ENCODE measurements at places on chromosomes 2 and 18.

GRCh38 chr2:186648130-186648529, 45.7 kb upstream of the FAM171B start:
- no peak for DNase-seq

- DNase-seq, result no peak
These were observed 103.8 kb downstream of the WDPCP start for GRCh38 chr2:63484481-63484880.

GRCh38 chr2:28155086-28155485, 237.6 kb upstream of the FOSL2 start:
- no peak for DNase-seq

DNA sequence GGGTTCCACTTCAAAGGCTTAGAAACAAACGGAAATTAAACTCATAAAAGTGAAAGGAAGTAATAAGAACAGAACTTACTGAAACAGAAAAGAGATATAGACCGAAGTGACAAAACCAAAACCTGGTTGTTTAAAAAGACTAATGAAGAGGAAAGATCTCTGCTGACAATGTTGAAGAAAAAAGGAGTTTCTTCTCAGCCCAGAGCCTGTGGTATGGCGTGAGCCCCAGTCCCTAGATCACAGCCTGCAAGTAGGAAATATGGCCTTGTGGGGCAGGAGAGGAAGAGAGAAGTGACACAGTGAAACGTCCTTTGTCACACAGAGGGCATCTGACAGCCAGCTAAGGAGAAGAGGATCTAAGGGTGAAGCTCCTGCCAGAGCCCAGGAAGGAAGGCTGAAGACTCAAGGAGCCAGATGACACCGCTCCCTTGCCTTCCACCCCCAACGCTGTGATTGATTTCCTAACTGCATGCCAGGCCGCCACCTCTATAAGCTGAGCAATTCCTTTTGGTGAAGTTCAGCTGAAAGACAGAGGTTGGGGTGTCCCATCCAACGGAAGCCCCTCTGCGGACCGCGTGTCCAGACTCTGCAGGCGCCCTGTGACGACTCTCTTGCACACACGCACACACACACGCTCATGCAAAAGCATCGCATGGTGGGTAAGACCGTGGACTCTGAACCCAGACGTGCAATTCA, 141.1 kb downstream of the HDAC4 start:
- DNase-seq, result no peak

DNA sequence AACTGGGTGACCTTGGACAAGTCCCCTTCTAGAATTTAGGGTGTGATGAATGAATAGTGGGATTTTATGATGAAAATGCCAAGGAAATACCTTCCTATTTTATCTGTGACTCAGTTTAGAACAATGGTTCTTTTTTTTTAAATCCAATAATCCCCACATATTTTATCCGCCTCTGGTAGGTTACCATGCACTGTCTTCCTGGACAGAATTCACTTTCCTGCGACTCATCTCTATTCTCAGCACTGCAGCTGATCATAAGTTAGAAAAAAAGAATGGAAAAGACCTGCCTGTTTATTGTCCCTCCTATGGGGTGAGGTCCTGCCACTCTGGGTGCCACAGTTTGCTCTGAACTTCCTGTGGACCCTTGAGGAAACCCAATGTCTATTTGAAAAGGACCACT, 73.1 kb downstream of the IRS1 start:
- no peak for DNase-seq

DNA sequence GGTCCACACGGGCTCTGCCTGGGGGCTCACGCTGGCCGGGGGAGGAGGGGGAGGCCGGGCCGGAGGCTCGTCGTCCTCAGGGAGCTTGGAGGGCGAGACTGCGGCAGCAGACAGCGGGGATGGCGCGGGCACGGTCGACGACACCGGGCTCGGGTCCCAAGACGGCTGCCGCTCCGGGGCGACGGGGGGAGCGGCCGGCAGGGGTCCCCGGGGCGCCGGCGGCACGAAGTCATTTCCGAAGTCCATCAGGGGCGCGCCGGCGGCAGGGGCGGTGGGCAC, 491 bp downstream of the RTN4 start:
- no peak for DNase-seq

DNA sequence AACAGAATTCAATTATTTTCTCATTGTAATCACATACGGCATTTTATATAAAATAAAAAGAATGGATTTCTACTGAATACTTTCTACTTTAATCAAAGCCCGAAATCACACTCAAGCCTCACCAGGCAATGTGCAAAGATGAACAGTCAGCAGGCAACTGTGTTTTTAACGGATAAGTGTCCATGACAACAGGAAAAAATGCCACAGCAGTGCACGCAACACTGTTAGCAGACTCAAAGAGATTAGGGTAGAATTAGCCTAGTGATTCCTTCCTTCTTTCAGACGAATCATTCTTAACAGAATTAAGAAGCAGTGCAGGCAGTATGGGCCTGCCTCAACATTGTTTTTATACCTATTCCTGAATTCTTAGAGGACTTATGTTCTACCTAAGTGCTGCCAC, 135.6 kb downstream of the CDH2 start:
- no peak for DNase-seq

- no peak for DNase-seq
These were observed 20.1 kb downstream of the TMEM17 start for GRCh38 chr2:62485761-62486438.

- DNase-seq, result no peak
These were observed 314.2 kb upstream of the MYT1L start for GRCh38 chr2:2645162-2645855.

DNA sequence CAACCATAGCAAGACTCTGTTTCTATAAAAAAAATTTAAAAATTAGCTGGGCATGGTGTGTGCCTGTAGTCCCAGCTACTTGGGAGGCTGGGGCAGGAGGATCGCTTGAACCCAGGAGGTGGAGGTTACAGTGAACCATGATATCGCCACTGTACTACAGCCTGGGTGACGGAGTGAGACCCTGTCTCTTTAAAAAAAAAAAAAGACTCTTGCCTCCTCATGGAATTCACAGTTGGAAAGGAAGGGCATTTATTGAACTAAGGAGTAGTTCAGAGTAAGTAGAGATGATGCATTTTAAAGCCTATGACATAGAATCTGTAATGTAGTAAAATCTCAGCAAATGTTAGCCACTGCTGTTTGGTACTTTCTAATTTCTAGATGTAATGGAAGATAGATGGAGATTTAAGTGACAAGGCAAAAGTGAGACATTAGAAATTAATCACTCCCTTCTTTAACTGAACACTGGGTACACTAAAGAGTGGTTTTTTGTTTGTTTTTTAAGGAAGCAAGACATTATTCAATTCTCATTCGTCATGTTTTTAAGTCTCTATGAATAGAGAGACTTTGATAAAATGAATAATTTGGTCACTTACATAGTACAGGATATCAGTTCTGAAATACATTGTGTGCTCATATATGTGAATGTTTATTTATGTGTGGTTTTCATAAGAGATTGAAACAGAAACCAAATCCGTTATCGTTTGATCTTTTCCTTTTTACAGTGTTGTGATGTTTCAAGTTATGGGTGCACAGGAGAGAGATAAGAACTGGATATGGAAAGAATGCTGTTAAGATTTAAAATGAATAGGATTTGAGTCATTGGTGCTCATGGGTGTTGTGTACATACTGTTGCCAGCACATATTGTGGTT, 186.1 kb upstream of the STON1 start:
- DNase-seq, result no peak

GRCh38 chr2:122480501-122481243, 725.2 kb downstream of the TSN start:
- no peak for DNase-seq

DNA sequence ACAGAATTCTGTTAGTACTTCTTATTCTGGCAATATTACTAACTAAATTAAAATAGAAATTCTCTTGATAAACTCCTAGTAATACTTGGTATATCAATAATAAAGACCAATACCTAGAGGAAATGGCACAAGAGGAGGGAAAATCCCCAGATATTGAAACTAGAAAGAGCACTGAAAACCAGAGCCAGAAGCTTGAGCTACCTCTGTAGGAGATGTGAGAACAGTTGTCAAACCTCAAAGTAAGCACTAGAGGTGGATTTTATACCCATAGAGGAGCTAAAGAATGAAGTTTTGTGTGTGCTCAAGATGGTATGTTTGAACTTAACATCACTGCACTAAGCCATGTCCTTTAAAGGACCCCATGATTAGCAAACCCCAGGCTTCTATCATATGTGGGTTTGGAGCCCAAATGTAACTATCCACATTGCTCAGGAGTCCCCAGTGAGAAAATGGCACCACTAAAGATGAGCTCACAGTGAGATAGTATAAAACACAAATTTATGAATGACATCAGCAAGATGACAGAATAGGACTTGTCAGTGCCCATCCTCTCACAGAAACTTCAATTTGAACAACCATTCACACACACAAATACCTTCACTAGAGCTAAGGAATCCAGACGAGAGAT, 122.1 kb downstream of the PKP4 start:
- DNase-seq, result no peak

- DNase-seq, result no peak
These were observed 126.0 kb downstream of the ZFP36L2 start for GRCh38 chr2:43100362-43100882.

DNA sequence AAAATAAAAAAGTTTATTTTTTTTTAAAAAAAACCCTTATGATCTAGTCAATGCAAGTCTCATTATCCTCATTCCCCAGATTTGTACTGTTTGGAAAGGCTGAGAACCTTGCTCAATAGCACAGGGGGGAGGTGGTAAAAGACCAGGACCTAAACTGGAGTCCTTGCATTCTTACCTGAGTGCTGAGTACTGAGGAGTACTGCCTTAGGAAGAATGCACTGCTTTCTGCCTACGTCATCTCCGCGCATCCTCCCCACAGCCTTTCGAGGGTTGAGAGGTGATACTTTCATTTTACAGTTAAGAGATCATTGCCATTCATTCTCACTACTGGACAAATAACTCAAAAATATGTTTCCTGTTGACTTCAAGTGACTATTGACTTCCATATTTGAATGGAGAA, 73.8 kb downstream of the MAP3K20 start:
- DNase-seq, result no peak

DNA sequence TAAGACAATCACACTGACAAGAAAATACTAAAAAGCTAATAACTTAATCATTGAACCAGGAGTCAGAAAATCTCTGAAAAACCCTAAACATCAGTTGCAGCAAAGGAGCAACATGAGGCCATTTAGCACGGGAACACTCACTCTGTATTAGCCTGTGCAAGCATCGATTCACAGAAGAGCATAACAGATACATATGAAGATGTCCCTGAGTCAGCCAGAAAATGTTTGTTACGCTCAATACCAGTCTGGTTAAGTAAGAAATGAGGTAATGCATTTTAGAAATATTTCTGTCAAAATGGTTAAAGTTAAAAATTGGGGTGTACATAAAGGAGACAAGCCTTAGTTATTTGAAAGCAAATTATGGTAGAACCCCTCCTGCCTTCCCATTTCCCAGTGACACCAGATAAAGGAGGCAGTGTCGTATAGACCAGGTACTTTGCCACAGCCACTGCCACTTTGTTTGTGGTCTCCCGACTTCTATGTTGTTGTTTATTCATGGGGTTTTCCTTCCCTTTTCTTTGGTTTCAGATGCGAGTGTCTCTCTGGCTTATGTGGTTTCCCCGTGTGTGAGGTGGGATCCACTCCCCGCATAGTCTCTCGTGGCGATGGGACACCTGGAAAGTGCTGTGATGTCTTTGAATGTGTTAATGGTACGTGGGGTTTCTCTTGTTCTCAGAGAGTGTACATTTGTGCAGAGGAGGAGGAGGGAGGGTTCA, 108.6 kb downstream of the CRIM1 start:
- DNase-seq, result no peak

DNA sequence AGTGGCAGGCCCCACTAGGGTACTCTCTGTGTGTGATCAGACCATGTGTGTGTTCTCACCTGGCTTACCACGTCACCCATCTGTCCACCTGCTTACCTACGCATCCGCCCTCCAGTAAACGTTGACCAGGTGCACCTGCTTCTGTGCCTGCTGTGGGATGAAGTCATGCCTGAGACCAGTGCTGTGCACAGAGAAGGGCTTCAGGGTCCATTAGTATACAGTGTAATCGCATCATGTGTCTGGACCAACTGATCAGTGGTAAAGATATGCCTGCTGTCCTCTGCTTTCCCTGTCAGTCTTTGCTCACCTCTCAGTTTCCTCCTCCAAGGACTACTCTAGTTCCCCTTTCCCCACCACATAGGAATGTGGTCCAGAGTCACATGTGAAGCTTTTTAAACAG, 109.3 kb downstream of the FHOD3 start:
- DNase-seq, result no peak

DNA sequence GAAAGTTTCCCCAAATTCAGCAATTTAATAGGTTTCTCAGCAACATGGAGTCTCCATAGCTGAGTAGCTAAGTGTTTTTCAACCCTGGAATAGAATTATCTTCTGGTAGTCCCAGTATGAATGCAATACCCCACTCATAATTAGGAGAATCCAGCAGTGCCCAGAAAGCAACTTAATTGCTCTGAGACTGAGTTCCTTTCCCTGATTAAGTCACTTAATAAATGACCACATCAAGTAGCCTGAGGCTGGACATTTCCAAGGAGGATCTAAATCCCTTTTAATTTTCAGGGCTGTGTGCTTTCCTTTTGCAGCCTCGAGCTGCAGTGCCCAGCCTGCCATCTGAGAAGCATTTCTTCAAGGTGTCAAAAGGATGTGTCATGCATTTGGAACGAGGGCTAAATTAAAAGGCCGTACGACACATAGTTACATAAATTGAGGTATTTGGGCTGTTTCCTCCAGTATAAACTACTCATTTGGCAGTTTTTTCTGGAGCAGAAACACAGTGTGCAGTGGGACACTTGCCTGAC, 17.7 kb upstream of the SIX2 start:
- DNase-seq, result no peak

GRCh38 chr18:44880170-44880569, 199.5 kb downstream of the SETBP1 start:
- DNase-seq, result no peak

DNA sequence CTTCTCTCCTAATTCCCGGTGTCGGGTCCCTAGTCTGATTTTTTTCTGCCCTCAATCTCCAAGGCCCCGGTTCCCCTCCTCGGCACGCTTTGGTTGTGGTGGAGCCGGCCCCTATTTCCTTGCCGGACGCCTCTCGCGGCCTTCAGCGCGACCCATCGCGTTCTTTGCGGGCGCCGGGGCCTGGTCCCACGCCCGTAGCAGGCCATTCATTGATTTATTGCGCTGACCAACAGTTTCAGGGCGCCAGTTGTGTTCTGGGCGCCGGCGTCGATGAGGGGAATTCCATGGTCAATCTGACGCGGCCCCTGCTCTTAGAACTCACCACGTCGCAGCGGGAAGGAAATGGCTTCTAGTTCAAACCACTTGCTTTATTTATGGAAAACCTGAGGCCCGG, 396 bp downstream of the CNOT9 start:
- DNase-seq, result peak; percentile 53

GRCh38 chr2:30705711-30706533, 101.3 kb downstream of the CAPN13 start:
- DNase-seq, result no peak

GRCh38 chr2:233934524-233934923, 17.4 kb downstream of the TRPM8 start:
- no peak for DNase-seq

GRCh38 chr2:163662141-163662780, 73.5 kb downstream of the FIGN start:
- DNase-seq, result no peak

DNA sequence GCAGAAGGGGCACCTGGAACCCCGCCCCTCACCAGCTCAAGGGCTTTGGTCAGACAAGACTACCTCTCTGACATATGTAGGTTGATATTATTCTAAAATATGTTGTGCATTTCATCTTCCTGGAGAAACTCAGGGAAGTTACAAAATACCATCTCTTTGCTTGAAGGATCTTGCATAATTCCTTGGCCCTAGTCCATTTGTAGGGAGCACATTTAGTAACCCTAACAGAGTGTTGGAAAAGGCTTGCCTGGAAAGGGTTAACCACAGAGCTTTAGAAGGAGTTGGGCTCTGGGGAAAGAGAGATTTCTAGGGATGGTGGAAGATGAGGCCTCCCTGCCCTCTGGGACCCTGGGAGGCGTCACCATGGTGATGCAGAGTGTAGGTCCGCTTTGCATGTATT, 143.0 kb upstream of the SLC1A4 start:
- no peak for DNase-seq
